ENCODE measurements at places on chromosomes 11 and 22. TPM values are rescaled to one million over a fixed set of nuclear protein-coding genes. Genes with fewer than 3 reads are reported as not detected.

The LRRC56 gene
- total RNA-seq, result 0.69 TPM

The PANX2 gene
- total RNA-seq, result 0.30 TPM

GRCh38 chr11:117851106-117851505, 25.4 kb downstream of the FXYD6 start:
- peak; percentile 73 for DNase-seq

DNA sequence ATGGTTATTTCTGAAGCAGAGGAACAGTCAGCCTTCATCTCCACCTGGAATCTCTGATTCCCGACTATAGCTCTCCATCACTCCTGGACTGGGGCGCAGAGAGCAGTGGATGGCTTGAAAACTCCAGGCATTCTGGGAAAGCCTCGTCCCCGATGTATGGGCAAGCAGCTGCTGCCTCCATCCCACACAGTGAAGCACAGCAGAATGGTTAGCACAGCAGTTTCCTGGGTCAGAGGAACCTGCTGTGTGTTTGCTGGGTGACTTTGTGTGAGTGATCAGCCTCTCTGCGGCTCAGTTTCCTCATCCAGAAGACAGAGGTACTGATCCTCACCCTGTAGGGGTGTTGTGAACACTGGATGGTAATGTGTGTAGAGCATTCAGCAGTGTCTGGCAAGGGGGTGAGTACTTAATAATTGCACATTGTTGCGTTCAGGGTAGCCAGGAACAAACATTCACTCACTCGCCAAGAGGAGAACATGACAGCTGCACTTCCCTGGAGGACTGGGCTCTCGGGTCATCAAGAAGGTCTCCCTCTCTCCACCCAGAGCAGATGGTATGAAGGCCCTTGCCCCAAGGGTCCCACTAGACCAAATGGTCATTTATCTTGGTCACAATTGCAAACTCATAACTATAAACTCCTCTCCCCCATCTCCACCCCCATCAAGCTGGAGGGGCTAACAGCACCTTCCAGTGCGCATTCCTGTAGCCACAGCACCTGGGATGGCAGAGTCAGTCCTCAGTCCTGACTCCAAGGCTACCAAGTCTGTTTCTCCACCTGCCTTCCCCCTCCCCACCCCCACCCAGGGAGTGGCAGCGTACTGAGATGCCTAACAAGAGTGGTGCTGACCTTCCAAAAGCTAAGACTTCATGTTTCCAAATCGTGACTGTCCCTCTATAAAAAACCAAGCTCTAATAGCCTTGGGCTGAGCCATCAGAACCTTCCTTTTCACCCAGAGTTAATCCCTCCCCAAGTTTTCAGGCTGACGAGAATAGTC, 1.5 kb upstream of the CHST1 start:
- DNase-seq, result no peak

DNA sequence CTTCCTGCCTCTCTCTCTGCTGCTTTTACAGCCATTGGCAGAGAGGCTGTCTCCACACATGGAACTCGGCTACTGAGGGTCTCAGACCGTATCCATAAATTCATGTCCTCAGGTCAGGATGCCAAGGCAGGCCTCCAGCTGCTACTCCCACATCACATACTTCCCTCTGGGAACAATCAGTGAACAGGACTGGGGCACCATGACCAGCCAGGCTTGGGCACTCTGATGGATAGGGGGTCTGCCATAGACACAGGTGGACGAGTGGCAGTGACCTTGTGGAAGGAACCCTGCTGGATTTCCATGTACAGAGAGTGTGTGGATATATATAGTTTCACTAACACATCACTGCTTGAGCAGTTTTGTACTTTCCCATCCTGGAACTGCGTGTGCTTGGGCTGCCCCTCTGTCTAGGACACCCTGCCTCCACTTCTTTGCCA, 97.7 kb upstream of the PARVA start:
- DNase-seq, result no peak

GRCh38 chr11:17972987-17973386, 39.9 kb downstream of the SERGEF start:
- DNase-seq, result peak; percentile 66

- DNase-seq, result no peak
These were observed 16.2 kb upstream of the NNMT start for GRCh38 chr11:114279792-114280546.

DNA sequence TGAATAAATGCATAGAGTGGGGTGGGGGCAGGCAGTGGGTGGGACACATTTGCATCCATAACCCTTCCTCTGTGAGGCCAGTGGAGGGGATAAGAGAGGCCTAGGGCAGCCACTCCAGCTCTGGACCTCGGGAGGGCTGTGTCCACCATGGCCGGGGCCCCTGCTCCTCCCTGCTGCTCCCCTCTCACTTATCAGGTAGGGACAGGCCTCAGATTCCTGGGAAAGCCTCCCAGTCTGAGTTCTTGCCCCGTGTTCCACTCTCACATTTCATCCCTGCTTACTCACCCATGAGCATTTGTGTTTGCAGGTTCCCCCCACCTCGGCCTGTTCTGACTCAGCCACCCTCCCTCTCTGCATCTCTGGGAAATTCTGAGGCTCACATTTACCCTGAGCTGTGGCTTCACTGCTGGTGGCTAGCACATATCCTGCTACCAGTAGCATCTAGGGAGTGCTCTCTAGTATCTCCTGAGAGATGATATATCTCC, 128.7 kb upstream of the TOP3B start:
- DNase-seq, result no peak

The CNIH2 gene
- 0.59 TPM for total RNA-seq

DNA sequence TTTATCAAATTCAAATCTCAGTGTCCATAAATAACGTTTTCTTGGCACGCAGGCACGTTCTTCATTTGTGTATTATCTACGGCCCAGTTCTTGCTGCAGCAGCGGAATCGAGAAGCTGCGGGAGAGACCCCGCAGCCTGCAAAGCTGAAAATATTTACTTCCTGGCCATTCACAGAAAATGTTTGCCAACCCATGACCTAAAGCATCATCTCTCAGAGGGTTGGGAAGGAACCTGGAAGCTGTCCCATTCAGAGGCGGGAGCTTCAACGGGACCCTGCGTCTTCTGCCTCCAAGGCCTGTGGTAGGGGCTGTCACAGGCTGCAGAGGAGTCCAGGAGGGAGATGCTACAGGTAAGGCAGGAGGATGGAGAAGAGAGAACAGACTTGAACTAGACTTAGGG, 319.2 kb downstream of the MN1 start:
- DNase-seq, result peak; percentile 32

DNA sequence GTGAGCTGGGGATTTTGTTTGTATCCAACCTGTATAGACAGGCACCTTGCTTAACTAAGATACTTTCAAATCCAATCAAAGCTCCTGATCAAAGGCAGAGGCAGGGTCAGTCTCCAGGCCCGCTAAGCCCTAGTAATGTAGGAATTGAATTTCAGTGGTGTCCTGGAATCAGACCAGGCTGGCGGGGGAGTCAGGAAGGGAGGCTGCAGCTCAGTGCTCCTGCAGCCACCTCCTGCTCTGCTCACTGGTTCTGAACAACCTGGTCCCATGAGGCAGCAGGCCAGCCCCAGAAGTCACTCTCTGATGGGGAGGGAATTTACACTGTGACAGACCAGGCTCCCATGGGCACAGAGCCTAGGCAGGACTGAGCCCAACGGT, 38.5 kb upstream of the GALNT18 start:
- DNase-seq, result no peak

DNA sequence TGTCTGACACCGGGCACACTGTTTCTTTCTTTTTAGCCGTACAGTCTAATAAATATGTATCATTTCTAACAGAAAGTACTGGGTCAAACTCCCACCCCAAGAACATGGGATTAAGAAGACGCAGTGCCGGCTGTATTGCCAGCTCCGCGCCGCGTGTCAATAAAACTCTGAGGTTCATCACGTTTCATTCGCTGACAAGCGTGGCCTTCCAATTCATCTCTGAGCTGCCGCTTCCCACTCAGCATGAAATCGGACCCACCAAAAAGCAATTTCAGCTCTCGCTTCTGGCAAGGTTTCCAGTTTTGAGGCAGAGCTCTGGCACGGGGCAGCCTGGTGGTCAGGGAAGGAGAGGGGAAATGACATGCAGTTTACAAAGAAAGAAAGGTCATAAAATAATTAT, 819.8 kb downstream of the OPCML start:
- no peak for DNase-seq

The HTR3A gene
- total RNA-seq, result 0.99 TPM

DNA sequence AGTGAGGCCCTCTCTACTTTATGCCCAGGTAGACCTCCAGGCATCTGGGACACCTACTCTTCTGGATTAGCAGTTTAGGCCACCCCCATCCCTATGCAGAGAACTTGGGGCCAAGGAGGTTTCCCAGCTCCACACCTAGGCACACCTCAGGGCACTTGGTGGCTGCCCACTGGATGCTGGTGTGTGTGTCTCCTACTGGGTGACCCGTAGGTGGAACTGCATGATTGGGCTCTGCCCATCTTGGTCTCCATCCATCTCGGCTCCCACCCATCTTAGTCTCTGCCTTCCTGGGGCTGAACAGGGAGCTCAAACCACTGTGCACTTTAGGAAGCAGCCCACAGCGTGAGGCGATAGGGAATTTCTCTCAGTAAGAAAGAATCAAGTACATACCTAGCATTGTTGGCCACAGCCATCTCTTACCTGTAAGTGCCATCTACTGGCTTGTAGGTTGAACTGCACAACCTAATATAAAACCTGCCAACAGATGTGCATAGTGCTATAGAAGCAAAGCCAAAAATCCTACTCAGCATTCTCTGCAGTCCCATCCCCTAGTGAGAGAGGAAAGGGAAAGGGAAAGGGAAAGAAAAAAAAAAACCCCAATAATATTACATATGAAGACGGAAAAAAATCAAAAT, 61.6 kb upstream of the PTPN5 start:
- DNase-seq, result no peak

GRCh38 chr22:50714150-50714549, 23.9 kb upstream of the ACR start:
- DNase-seq, result no peak

The CNGA4 gene
- total RNA-seq, result 0.49 TPM

GRCh38 chr11:34653851-34654482, 33.1 kb downstream of the EHF start:
- no peak for DNase-seq

DNA sequence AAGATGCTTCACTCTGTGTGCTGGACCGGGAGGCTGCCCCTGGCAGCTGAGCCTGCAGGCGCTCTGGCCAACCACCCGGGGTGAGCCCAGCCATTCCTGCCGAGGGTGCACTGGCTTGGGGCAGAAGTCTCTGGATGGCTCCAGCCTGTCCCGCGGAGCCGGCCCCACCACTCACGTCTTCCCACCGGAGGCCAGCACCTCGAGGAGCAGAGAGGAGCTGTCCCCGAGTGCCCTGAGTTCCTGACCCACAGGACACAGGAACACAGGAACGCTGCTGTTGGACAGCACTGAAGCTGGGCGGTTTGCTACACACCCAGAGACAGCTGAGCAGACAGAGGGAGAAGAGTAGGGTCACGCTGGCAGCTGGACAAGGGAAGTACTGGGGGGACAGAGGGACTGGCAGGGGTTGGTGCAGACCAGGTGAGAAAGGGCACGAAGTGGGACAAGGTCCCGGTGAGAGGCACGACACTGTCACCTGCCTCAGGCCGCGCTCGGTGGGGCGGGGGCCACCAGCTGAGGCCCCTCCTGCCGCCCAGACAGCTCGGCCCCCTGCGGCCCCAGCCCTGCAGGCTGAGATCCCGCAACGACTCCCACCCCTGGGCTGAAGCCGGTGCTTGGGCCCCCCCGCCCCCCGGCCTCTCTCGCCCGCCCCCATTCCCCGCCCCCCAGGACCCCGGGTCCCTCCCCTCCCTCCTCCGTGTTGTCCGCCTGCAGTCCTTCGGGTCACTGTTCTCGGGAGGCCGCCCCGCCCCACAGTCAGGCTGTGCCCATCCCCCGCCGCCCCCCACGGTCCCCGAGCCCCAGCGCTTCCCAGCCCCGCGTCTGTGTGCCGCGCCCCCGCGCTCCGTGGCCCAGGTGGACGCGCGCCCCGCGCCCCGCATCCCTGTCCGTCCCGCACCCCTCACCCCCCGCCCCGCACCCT, 624 bp upstream of the B4GALNT4 start:
- no peak for DNase-seq

DNA sequence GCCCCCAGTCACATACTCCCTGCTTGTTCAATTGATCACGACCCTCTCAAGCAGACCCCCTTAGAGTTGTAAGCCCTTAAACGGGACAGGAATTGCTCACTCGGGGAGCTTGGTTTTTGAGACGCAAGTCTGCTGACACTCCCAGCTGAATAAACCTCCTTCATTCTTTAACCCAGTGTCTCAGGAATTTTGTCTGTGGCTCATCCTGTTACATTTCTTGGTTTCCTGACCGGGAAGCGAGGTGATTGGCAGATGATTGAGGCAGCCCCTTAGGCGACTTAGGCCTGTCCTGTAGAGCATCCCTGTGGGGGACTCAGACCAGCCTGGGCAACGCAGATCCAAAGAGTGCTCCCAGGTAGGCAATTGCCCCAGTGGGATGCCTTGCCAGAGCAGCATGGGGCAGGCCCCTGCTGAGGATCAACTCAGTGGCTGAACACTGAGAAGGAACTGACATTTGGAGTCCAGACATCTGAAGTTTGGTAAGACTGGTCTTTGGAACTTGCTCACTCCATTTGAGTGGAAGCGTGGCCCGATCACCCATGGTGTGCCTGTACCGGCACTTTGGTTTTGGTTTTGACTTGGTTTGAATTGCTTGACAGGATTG, 51.5 kb downstream of the NEU3 start:
- DNase-seq, result no peak

DNA sequence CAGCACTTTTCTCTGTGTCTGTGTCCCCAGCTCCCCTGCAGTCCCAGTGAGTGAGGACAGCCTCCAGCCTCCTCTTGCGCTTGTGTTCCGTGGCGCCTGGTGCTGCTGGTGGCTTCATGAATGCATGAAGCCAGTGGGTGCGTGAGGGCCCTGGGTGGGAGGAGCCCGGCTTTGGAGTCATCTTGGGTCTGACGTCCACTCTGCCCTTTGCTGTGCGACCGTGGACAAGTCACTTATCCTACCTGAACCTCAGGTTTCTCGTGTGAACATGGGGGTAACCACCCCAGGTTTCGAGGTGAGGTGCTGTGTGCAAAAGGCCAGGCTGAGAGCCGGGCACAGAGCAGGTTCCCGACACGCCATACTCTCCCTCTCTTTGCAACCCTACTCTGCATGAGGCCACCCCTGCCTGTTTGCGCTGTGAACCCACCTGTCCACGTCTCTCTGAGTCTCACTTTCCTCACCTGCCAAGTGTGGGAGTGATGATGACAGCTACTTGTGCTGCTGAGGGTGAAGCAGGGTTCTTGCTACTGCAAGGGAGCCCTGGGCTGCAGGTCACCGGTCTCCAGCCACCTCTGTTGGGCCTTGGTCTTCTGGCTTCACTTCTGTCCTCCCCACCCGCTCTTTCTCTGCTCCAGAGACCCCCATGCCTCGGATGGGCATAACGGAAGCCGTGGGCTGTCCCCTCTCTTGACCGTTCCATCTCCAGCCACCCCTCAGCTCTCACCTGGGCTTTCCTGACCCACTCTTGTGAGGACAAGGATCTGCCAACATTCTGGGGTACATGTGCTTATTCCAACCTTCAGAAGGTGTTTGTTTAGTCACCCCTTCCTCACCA, 537.6 kb downstream of the TBC1D22A start:
- DNase-seq, result no peak

The APOL2 gene
- 21.6 TPM for total RNA-seq

GRCh38 chr22:44082801-44083200, 58.7 kb downstream of the PARVB start:
- DNase-seq, result no peak

The PRG3 gene
- 2.9 TPM for total RNA-seq

The ACR gene
- 0.39 TPM for total RNA-seq

The MS4A6A gene
- 33.6 TPM for total RNA-seq

- no peak for DNase-seq
These were observed 5.9 kb upstream of the ATF4 start for GRCh38 chr22:39514373-39514973.

- no peak for DNase-seq
These were observed 45.8 kb downstream of the RCN1 start for GRCh38 chr11:32136657-32137056.

The C11orf97 gene
- not detected for total RNA-seq

GRCh38 chr22:23684026-23684425, 6.8 kb upstream of the RGL4 start:
- no peak for DNase-seq
